ENCODE measurements at places on chromosomes 1 and 21.
A peak's percentile ranks its signal among the peaks of the same experiment; 100 is the strongest.

- DNase-seq: no peak
Measured at GRCh38 chr1:198143797-198144196, 13.0 kb upstream of the NEK7 start.

DNA sequence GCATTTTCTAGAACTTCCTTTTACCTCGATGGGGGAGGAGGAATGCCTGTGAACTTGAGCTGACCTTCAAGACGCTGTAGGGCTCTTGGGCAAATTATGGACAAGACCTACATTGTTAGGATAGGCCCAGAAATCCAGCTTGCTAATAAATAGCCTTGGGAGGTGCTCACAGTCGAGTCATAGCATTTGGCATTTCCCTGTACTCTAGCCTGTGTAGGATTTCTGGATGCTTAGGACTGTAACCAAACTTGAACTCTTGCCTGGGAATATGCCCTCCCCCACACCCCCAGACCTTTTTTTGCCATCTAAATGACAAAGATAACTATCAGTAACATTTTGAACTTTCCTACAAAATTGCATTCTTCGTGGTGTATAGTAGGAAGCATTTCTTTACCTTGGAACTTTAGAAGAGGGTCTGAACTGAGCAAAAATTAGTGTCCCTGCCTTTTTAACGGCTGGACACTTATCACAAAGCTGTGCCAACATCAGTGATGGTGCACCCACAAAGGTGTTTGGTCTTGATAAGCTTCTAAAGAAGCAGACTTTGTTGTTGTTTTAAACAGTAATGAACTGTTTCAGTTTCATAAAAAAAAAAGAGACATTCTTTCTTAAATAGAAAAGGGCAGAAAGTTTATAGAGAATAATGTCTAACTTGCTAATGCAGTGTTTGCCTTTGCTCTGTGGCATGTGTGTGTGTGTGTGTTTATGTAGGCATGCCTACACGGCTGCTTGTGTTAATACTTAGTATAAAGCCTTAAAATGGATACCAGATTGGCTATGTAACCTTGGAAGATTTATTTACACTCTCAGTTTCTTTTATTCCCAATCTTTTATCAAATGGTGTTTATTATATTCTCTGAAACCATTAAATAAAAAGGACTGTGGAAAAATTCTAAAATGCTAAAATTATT is 88.2 kb downstream of the NFIA start:
- DNase-seq: no peak

- no peak for DNase-seq
Measured at GRCh38 chr1:85328713-85329397, 52.4 kb upstream of the BCL10 start.

DNA sequence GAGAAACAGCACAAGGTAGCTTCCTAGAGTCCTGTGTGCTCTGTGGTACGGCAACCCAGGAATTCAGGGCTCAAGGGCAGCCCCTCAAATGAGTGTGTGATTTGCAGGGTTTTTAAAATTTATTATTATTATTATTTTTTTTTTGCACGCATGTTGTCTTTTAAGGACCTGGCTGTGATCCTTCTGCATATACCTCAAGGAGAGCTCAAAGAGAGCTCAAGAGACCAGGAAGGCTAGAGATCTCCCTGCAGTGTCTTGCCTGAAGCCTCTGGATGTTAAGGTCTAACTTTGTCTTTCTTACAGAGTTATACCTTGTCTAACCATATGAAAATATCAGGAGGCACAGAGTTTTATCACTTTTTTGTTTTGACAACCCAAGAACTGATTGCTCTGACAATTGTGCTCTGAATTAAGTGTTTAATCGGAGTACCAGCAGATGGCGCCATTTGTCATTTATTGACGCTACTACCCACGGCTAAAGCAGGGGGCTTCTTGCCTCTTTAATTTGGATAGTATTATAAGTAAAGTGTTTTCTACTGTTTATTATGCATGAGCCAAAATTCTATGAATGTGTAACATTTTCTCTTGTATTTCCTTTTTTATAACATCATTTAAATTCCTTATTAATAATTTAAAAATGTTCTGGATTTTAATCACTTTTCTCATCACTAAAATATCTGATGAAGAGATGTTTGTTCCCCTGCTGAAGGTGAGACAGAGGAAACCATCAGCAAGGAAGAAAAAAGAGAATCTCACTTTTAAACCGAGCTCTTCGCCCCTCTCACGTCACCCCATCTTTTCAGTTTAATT is 35.8 kb upstream of the LMO4 start:
- DNase-seq: peak; percentile 43

- DNase-seq: no peak
Measured at GRCh38 chr1:226111098-226111882, 48.8 kb downstream of the H3-3A start.

DNA sequence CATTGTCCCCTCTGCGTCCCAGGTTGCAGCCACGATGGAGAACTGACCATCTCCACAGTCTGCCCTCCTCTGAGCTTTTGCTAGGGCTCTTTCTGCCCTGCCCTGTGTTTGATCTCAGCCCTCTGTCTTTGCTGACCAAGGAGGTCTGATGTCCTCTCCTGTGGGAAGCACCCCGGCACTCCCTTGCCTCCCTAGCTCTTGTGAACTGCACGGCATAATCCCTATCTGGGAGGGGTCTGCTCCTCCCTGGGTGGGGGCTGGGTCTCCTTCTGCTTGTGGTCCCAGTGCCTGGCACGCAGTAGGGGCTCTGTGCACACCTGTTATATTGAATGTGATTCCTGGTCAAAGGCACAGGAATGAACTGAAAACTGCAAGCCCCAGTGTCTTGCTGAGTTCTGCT is 2.4 kb downstream of the DRAXIN start:
- no peak for DNase-seq

GRCh38 chr1:225526878-225527277 is 99.0 kb upstream of the LBR start:
- DNase-seq: no peak

- DNase-seq: peak; percentile 39
Measured at GRCh38 chr1:155254228-155254713, 1.0 kb downstream of the ENTREP3 start.

GRCh38 chr1:11748294-11749202 is 12.6 kb downstream of the AGTRAP start:
- DNase-seq: no peak

DNA sequence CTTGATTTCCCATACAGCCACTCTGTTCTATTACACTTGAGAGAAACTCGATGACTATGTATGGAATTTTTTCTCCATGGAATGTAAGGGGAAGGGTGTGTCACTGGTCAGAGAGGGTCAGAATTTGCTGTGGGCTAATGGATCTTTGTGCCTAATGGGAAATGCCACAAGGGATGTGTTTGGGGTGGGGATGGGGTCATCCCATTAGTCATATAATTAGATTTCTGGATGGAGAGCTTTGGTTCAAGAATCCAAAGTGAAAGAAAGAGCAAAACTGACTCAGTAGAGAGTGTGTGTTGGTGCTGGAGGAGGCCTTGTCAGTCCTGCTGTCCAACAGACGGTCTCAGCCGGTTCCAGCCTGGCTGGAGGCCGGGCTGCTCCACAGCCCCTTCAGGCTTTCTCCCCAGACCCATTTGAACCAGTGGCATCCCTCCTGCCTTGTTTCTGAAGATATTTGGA is 86.4 kb downstream of the LAMC2 start:
- DNase-seq: no peak

- DNase-seq: no peak
Measured at GRCh38 chr1:16146279-16147155, 9.4 kb downstream of the EPHA2 start.

DNA sequence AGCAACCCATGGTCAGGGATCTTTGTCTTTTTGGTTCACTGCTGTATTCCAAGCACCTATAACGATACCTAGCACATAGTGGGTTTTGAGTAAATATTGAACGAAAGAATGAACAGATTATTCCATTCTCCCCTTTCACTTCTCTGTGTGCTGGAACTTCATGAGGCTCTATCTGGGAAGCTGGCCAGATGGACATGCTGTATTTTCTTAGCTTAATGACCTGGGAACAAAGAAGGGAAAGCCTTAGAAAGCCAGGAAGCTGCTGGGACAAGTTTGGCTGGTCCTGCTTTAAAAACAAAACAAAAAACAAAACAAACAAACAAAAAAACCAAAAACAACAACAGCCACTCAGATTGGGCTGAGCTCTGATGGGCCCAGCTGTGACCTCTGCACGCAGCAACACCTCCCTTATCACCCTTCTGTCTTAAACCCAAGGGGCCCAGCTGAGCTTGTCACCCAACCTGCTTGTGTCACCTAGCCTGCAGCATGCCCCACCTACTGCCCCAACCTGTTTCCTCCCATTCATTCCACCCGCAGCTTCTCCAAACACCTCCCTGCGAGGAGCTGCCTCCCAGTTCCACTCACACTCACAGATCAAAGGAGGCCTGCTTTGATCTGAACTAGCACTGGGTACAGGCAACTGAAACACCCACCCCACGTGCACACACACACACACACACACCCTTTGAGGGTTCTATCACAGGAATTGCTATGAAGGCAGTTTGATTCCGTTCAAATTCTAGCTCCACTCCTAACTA is 37.1 kb downstream of the SLC30A1 start:
- DNase-seq: no peak

DNA sequence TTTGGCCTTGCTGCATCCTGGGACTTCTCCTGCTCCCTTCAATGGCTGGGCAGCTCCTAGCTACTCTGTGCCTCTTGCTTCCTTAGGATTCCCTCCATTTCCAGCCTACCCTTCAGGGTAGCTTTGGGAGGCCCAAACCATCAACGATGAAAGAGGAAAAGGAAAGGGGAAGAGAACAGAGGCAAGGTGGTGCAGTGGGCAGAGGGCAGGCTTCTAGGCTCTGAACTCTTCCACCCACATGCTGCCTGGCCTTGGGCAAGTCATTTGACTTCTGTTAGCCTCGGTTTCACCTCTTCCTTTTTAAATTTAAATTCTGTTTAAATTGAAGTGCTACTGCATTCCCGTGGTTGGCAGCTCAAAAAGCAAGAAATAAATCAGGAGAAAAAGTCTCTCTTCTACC is 5.7 kb upstream of the PPM1J start:
- no peak for DNase-seq

- no peak for DNase-seq
Measured at GRCh38 chr1:185042737-185043136, 2.6 kb upstream of the RNF2 start.

DNA sequence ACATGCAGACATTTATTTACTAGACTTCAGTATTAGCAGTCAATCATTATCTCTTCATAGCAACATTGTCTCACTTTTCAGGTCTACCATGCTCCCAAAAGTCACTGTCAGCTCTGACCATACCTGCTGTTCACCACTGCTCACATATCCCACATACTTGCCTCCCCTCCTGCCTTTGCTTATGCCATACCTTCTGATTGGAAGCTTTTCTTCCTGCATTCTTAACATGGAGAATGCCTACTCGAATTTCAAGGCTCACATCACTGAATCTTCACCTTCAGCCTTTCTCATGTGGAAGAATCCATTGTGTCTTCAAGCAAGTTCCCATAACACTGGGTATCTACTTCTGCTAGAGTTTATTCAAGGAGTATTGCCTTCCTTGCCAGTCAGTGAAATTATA is 135.4 kb downstream of the NTNG1 start:
- DNase-seq: no peak

DNA sequence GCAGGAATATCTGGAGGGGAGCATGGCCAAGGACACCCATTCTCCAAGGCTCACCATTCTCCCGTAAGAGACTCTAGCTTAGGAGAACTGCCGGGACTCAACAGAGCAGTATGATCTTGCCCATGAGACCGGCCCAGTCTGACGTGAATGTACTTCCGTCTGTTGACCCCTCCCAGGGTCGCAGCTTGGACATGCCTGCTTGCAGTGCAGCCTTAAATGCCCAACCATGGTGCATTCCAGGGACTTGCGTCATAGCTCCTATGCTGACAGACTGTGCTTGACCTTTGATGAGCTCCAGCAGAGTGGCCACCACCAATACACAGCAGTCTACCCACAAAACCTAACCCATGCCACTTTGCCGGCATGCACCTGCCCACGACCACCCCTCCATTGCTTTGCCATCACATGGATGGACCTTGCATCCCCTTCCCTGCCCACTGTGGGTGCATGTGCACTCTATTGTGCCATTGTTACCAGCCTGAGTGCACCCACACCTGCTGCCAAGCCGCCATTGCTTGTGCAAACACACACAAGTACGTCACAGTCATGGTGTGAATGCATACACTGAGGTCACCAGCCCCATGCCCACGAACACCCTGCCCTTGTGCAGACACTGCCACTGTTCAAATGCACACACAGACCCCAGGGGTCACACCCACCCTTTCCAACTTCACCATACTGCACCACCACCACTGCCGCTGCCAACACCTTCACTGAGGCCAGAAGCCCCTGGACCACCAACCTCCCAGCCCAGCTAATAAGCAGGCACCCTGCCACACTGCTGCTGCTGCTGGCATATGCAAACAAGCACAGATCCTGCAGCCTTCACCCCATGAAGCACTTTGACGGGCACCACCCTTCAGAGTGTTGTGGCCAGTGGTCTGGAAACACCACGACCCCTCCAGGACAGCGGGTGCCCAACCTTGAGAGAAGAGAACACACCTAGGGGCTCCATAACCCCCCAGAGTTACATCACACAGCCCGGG is 1141.3 kb downstream of the BRINP3 start:
- DNase-seq: no peak

DNA sequence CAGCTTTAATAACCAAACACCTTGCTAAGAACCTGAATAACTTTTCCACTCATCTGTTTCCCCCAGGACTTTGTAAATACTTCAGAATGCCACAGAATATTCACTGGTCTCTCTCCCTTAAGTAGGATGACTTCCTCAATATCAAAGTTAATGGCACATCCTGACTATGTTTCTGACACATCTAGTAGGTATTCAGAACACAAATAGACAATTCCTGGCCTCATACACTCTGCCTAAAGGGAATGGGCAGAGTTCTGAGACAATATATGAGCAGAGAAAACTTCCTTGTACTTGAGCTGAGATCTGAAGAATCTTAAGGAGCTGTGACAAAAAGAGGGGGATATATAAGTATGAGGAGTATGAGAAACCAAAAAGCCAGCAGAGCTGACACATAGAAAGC is 34.8 kb downstream of the ANKRD13C start:
- no peak for DNase-seq

GRCh38 chr1:84265867-84266266 is 35.6 kb upstream of the SAMD13 start:
- DNase-seq: no peak

DNA sequence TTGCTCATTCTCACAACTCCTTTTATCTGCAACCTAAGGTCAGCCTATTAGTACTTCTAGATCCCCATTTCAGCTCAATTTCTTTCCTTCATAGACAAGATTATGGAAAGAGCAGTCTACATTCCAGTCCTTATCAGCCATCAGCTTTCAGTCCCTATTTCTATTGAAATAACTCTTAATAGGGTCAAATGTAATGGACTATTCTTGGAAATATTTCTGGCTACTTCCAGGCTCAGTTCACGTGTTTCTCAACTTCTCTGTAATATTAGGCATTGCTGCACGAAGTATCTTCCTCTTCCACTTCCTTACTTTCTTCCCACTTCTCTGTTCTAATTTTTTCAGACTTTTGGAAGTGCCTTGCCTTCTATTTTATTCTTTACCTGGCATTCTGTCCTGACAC is 232.9 kb upstream of the USP25 start:
- DNase-seq: no peak
